AG10803 (cell line): ENCODE measurements at places on chromosomes 12 and 14.
A peak's percentile ranks its signal among the peaks of the same experiment; 100 is the strongest.

DNA sequence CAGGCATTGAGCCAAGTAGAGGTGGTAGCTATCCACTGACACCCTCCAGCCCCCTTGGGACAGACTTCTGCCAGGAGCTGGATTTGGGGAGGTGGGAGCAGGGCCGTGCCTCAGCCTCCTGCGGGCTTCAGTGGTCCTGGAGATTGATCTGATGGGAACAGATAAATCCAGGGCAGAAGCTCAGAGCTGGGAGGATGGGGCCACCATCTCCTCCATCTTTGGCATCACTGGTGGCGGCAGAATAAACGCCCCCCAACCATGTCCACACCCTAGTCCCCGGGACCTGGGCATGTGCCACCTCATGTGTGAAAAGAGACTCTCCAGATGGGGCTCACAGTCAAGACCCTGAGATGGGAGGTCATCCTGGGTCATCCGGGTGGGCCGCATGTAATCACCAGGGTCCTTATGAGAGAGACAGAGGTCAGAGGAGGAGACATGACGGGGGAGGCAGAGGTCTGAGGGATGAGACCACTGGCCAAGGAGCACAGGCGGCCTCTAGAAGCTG lies 209.6 kb upstream of the RTL1 start:
- no peak for DNase-seq

DNA sequence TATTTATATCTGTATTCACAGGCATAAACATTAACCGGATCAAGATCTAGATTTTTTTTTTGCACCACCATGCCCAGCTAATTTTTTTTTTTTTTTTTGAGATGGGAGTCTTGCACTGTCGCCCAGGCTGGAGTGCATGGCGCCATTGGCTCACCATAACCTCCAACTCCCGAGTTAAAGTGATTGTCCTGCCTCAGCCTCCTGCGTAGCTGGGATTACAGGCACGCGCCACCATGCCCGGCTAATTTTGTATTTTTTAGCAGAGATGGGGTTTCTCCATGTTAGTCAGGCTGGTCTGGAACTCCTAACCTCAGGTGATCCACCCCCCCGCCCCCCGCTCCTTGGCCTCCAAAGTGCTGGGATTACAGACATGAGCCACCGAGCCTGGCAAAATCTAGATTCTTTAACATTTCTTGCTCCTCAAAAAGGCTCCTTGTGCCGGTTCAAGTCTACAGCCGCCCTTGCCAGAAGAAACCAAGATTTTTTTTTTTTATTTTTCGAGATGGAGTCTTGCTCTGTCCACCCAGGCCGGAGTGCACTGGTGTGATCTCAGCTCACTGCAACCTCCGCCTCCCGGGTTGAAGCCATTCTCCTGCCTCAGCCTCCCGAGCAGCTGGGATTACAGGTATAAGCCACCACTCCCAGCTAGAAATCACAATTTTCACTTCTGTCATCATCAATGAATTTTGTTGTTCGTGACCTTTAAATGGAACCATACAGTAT lies 36.9 kb upstream of the SLC2A3 start:
- DNase-seq: no peak

- peak; percentile 75 for DNase-seq
Observed at GRCh38 chr14:55136241-55136640, 7.2 kb downstream of the LGALS3 start.

- no peak for DNase-seq
Observed at GRCh38 chr12:120012067-120012621, 23.1 kb downstream of the BICDL1 start.
